Ovary (tissue), 10 donors: ENCODE measurements at places on chromosomes 7 and 10. TPM values are rescaled to one million over a fixed set of nuclear protein-coding genes. Genes with fewer than 3 reads are reported as not detected.

Gene PSD
- total RNA-seq: 23.2 TPM

- DNase-seq: no peak
Observed at GRCh38 chr10:89426230-89426868, 12.0 kb downstream of the IFIT5 start.

DNA sequence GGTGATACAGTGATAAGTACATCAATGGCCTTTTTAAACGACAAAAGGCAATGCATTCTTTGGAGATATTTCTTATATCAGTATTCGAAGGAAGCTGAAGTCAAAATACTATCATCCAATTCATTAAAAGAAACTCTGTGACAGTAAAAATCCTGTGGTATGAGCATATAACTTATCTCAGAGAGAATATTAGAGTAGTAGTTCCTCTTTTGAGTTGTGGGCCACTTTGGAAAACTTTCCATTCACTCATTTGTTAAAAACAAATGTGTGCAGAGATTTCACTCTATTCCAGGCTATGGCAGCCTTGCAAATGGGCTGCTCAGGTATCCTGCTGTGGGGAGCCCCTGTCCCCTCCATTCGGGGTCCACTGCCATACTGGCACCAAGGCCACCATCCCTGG is 55.3 kb upstream of the ZNF438 start:
- no peak for DNase-seq

Gene GIMAP5
- total RNA-seq: 5.6 TPM

Gene SPDYE1
- not detected for total RNA-seq

- DNase-seq: no peak
Observed at GRCh38 chr10:97882142-97883091, 32.8 kb downstream of the GOLGA7B start.

DNA sequence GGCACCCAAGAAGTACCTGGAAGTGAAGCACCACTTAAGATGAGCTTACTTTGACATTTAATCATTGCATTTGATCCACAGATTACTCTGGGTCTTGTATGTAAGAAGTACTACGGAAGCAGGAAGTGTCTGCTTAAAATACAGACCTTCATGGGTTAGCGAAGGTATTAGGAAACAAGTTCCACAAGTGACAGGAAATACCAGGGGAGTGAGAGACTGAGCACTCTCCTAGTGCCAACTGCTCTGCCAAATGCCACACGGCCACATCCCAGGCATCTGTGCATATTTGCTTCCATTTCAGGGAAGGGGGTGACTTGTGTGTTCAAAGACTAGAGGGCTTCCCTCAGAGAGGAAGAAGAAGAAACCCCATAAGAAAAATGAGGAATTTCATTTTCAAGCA is 57.2 kb upstream of the ANK3 start:
- DNase-seq: no peak

DNA sequence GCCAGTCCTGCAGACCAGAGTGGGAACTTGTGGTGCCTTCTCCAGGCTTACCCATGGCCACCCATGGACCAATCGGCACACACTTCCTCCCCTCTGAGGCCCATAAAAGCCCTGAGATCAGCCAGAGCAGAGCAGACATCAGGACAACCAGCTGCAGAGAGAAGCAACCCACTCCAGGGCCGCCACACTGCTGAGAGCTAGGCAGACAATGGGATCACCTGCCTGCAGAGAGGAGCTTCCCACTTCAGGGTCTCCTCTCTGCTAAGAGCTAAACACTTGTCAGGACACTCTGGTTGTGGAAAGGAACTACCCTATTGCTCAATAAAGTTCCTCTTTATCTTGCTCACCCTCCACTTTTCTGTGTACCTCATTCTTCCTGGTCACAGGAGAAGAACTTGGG is 34.0 kb downstream of the C7orf25 start:
- DNase-seq: no peak

Gene C10orf62
- total RNA-seq: not detected

Gene RBP4
- total RNA-seq: 4.3 TPM

Gene CASP2
- 26.4 TPM for total RNA-seq
